Memory B cell (primary cell): ENCODE measurements at places on chromosomes 1 and 21.

DNA sequence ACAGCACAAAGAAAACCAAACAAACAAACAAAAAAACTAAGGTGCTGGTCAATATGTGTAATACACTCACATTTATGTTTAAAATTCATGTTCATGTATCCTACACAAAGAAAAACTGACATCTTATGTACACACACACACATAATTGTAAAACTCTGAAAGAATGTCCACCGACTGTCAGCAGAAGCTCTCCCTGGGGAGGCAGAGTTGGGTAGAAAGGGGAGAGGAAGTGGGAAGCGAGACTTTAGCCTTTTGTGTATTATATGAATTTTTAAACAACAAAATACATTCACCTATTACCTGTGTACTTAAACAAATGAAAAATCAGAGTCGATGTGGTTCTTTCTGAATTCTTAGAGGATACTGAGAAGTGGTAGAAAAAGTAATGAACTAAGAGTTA, 88.3 kb downstream of the ABCA4 start:
- no peak for DNase-seq

GRCh38 chr1:206739411-206740076, 31.0 kb upstream of the IL19 start:
- no peak for DNase-seq

DNA sequence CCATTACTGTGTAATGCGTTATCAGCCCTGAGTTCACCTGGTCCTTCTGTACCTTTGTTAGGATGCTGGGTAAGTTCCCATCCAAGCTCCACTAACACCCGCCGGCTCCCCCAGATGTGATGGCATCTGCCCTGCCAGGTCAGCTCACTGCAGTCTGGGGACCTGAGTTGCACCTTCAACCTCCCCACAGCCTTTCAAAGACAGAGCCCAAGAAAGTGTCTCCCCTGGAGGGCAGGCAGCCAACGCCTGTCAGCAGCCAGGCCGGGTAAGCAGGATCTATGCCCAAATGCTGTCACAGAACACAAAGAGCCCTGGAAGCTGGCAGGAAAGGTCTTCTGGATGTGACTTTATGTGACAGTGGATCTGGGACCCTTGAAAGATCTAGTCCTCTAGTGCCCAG, 13.7 kb downstream of the MRAP start:
- no peak for DNase-seq

- no peak for DNase-seq
Measured at GRCh38 chr1:206686478-206687249, 2.0 kb downstream of the MAPKAPK2 start.

GRCh38 chr21:34807881-34808568, 139.2 kb downstream of the CLIC6 start:
- no peak for DNase-seq

DNA sequence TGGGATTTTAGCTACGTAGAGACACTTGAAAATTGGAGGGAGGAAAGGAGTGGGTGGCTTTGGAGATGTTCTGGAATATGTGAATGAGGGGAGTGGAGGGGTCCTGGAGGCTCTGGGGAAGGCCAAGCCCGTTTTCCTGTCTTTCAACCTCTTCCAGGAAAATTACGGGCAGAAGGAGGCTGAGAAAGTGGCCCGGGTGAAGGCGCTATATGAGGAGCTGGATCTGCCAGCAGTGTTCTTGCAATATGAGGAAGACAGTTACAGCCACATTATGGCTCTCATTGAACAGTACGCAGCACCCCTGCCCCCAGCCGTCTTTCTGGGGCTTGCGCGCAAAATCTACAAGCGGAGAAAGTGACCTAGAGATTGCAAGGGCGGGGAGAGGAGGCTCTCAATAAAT, 442 bp upstream of the RUSC1 start:
- DNase-seq: no peak
